ENCODE measurements at places on chromosomes 7 and 10. TPM values are rescaled to one million over a fixed set of nuclear protein-coding genes. Genes with fewer than 3 reads are reported as not detected.

Gene RAPGEF5
- total RNA-seq, result 0.97 TPM

Gene NKX1-2
- total RNA-seq, result not detected

Gene HECTD2
- 19.7 TPM for total RNA-seq

Gene CRHR2
- total RNA-seq, result not detected

Gene BMS1
- total RNA-seq, result 30.1 TPM

Gene IGFBP3
- 101 TPM for total RNA-seq

Gene ZNF503
- total RNA-seq, result 6.0 TPM

DNA sequence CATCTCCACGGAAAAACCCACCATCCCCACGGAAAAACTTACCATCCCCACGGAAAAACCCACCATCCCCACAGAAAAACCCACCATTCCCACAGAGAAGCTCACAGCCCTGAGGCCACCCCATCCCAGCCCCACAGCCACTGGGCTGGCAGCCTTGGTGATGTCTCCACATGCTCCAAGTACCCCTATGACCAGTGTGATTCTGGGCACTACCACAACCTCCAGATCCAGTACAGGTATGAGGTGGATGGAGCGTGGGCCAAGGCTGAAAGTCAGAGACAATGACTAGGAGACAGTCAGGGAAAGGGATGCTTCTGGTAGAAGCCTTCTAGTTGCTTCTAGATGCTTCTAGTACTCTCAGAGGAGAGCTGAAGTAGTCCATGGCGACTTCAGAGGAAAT, 19.6 kb downstream of the ZAN start:
- no peak overlapping the region for H3K27ac ChIP-seq
- peaks cover 10% of the 10 kb centered on the region for H3K27me3 ChIP-seq
- DNase-seq, result no peak
- no peaks in the 10 kb centered on the region for H3K36me3 ChIP-seq
- no peak overlapping the region for H3K4me3 ChIP-seq
- H3K4me1 ChIP-seq, result no peaks in the 10 kb centered on the region

GRCh38 chr7:20141666-20142065, 75.5 kb downstream of the MACC1 start:
- no peaks in the 10 kb centered on the region for H3K36me3 ChIP-seq
- no peak overlapping the region for H3K27ac ChIP-seq
- H3K4me1 ChIP-seq, result no peaks in the 10 kb centered on the region
- H3K27me3 ChIP-seq, result no peaks in the 10 kb centered on the region

DNA sequence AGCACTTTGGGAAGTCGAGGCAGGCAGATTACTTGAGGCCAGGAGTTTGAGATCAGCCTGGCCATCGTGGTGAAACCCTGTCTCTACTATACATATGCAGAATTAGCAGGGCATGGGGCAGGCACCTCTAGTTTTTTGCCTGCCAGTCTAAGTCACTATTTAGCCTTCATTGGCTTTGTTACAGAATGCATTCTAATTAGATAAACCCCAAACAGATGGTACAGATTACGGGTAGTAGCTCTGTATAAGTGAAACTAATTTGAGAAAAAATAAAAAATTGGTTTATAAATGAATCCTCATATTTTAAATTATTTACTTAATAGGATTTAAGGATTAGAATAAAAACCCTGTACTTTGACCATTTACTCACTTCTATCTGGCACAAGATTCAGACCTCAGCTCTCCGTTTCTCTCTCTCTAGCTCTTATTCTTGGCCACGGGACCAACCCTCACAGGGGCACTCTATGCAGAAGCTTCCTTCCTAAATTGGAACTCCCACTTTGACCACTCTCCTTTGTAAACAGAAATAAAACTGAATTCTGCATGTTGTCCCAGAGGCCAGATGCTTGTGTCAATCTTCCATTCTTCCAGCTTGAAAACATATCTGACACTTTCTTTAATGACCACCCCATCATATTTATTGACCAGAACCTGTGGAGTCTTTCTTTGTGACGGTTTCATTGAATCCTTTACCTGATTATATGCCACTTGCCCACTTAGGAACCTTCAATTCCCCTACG, 26.8 kb downstream of the BET1 start:
- H3K27me3 ChIP-seq, result no peaks in the 10 kb centered on the region
- DNase-seq, result no peak
- no peak overlapping the region for H3K4me3 ChIP-seq
- no peaks in the 10 kb centered on the region for H3K4me1 ChIP-seq

GRCh38 chr7:71131256-71132126, 453 bp upstream of the GALNT17 start:
- no peak overlapping the region for H3K4me3 ChIP-seq
- H3K36me3 ChIP-seq, result no peaks in the 10 kb centered on the region
- no peak for DNase-seq
- no peaks in the 10 kb centered on the region for H3K4me1 ChIP-seq

DNA sequence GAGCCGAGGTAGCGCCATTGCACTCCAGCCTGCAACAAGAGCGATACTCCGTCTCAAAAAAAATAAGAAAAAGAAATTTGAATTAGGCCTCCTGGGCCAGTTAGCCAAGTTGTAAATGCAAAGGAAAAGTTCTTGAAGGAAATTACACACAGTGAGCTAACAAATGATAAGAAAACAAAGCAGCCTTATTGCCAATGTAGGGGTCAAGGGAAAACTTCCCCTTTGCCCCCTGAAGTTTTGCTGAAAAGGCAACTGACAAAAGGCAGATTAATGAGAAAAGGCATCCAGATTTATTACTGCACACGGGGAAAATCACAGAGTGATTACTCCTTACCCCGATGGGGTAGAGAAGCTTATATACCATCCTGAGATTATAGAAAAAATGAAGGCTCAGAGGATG, 70.3 kb downstream of the PAPSS2 start:
- H3K27ac ChIP-seq, result no peak overlapping the region
- H3K4me3 ChIP-seq, result no peak overlapping the region
- no peaks in the 10 kb centered on the region for H3K27me3 ChIP-seq
- peaks cover 30% of the 10 kb centered on the region for H3K36me3 ChIP-seq
